ENCODE measurements at places on chromosomes 4 and X. TPM values are rescaled to one million over a fixed set of nuclear protein-coding genes. Genes with fewer than 3 reads are reported as not detected.

DNA sequence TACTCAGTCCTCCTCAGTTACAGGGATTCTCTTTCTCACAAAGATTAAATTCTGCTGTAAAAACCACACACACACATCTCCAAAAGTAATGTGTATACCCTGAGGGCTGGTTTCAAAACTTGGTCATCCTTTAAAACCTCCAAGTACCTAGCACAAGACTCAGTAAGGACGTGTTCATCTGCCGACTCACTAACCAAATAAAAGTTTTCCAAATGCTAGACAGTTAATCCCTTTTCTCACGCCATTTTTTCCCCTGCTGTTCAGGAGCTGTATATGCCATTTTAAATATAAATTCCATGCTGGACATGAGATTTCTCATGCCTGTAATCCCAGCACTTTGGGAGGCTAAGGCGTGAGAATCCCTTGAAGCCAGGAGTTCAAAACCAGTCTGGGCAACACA lies 3.9 kb upstream of the SAT1 start:
- DNase-seq, result no peak

GRCh38 chr4:117771647-117772337 lies 262.5 kb upstream of the NDST3 start:
- no peak for DNase-seq

GRCh38 chr4:44661940-44662622 lies 10.7 kb upstream of the YIPF7 start:
- no peak for DNase-seq

GRCh38 chr4:168279556-168279955 lies 39.0 kb downstream of the DDX60 start:
- no peak for DNase-seq

DNA sequence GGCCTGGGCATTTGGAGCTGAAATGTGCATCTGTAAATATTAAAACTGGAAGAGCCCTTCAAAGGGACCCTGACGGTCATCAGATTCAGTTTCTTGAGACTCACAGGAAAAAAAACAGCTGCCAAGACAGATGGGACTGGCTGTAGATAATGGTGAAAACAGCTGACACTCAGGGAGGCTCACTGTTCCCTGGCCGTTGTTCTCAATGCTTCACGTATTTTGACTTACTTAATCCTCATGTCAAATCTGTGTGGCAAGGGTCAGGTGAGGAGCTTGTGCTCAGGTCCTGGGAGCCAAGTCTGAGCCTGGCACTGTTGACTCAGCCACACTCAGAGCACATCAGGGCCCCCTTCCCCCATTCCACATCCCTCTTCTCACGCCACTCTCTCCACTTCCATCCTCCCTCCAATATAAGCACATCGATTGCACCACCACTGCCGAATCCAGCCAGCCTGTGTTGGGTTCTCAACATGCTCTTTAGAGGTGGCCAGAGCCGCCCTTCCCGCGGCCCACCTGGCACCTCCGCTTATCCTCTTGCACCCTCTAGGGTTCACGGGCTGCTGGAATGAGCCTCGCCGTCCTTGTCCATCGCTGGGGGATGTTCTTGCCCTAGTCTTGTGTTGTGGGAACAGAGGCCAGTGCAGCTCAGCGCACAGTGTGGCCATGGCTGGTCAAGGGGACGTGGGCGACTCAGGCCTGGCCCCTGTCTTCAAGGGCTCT lies 40.1 kb downstream of the EVC start:
- DNase-seq, result no peak

PCDH11X gene
- not detected for total RNA-seq

FRAS1 gene
- total RNA-seq, result 16.6 TPM
